ENCODE measurements at places on chromosomes 1 and 21.

GRCh38 chr1:222814536-222815439 is at the start of gene DISP1:
Gene DISP1, plus strand, starts transcription at chr1:222815039. Its CDS starts 127,785 bp downstream, at chr1:222942824.
- peak; percentile 67 for DNase-seq

DNA sequence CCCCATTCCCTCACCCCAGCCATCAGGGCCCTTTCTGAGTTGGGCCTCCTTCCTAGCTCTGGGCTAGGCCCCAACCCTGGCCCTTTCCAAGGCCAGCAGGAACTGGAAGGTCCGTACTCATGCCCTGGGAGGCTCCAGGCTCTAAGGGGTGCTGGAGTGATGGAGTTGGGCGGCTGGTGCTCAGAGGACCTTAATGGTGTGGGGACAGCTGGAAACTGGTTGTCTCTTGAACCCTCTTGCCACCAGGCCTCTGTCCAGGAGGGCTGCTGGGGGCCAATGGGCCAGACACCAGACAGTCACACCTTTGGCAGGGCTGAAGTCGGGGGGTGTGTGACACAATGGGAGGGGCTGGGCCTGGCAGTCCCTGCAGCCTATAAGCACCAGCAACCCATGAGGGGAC is 9.2 kb upstream of the PADI1 start:
- DNase-seq = no peak

DNA sequence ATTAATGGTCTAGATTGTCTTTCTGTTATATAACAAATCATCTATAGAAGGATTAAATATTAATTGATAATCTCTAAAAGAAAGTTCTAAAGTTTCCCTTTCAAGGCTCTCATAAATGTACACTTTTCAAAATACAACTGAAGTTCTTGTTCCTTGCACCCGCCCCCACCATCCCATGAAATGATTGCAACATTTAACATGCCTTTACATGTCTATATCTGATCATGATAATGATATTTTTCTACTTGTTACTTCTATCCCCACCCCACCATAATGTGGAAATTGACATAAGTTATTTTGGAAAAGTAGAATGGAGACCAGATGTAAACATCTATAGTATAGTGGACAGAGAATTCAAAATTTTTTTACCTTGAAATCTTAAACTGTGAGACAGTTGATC is 186.6 kb downstream of the NTNG1 start:
- no peak for DNase-seq

GRCh38 chr1:159066108-159066507 is 10.5 kb downstream of the AIM2 start:
- DNase-seq = no peak

DNA sequence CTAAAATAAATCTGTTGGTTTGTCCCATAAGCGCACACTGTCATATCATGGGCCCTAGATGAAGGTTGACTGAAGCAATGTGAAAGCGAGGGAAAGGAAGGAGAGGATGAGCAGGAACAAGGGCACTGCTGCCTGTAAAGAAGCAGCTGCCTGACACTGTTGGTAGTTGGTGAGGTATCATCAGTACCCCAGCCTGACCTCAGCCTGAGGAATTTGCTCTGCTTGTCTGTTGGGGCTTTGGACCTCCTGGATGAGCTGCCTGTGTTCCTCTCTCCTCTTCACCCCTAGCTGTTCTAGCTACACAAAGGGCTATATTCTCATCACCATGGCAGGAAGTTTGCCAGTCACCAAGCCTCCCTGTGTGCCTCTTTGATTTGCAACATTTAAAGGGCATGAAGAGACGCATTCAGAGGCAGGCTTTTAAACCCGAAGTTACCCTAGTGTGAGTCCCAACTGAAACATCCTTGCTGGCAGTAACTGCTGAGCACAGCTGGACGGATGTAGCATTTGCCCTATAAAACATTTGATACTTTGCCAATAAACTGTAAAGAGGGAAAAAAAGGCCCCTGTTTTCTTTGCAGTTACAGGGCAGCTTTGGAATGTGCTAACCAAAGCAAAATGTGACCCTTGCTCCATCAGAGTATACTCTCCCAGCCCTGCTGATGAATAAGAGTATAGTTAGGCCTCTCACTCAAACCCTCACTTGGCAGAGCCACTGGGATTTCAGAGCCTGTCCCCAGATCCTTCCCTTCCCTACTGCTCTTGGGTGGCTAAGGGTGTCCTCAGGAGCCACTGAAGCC is 22.2 kb upstream of the SPATA6 start:
- DNase-seq = no peak

DNA sequence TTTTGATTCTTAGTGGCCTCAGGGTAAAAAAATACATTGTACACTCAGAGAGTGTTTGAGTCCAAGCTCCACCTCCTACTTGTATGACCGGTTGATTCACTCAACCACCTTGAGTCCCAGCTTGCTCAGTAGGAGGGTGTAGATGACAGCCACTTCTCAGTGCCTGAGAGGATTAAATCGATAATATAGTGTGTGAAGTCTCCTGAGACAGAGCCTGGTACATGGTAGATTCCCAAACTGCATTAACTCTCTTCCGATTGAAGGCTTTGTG is 38.4 kb downstream of the NCMAP start:
- DNase-seq = no peak

Data from T-helper 2 cell treated with Interferon-gamma antibody and Interleukin-4, amounts not matched to agents 5 μg/mL and 100 μg/mL, for 36 hours (primary cell).